ENCODE measurements at places on chromosomes 3 and 15. TPM values are rescaled to one million over a fixed set of nuclear protein-coding genes. Genes with fewer than 3 reads are reported as not detected.

The FHIT gene
- total RNA-seq = 0.22 TPM

The FBXW12 gene
- total RNA-seq = not detected

The GABPB1 gene
- total RNA-seq = 65.6 TPM

The VPS8 gene
- total RNA-seq = 47.8 TPM

The CPN2 gene
- total RNA-seq = not detected

The GPR171 gene
- not detected for total RNA-seq

The SI gene
- not detected for total RNA-seq

The RBMS3 gene
- total RNA-seq = 24.2 TPM
